ENCODE measurements at places on chromosomes 3 and 15. TPM values are rescaled to one million over a fixed set of nuclear protein-coding genes. Genes with fewer than 3 reads are reported as not detected.

Gene FANCI
- 23.1 TPM for polyA plus RNA-seq

Gene PFKFB4
- 5.3 TPM for polyA plus RNA-seq

Gene MORC1
- polyA plus RNA-seq: not detected

Gene TTBK2
- 11.7 TPM for polyA plus RNA-seq

Gene FAM107A
- 1.8 TPM for polyA plus RNA-seq

Gene RETNLB
- polyA plus RNA-seq: not detected

Gene STRIT1
- 31.2 TPM for polyA plus RNA-seq

Gene PP2D1
- polyA plus RNA-seq: 0.53 TPM

Gene GAP43
- polyA plus RNA-seq: 3.2 TPM

Gene CACNA2D2
- 5.6 TPM for polyA plus RNA-seq

Gene KIF7
- polyA plus RNA-seq: 5.5 TPM

Gene LDHAL6B
- not detected for polyA plus RNA-seq

Gene GOLGA6L7
- polyA plus RNA-seq: 0.56 TPM

Gene DAZL
- not detected for polyA plus RNA-seq

Gene UQCRC1
- polyA plus RNA-seq: 187 TPM

Gene TUSC7
- not detected for polyA plus RNA-seq

Gene RBPMS2
- 5.6 TPM for polyA plus RNA-seq

Gene SAMD7
- not detected for polyA plus RNA-seq

Gene CYP8B1
- not detected for polyA plus RNA-seq

Gene CCR9
- 0.11 TPM for polyA plus RNA-seq

Gene VIPR1
- 2.3 TPM for polyA plus RNA-seq

Gene CLDN16
- 0.22 TPM for polyA plus RNA-seq

Gene LRRC2
- polyA plus RNA-seq: 5.3 TPM

Gene SPTBN5
- polyA plus RNA-seq: 2.2 TPM

Gene MESP2
- 0.27 TPM for polyA plus RNA-seq

Gene RYR3
- polyA plus RNA-seq: 27.1 TPM

Gene FAN1
- polyA plus RNA-seq: 30.8 TPM

Gene SPSB4
- 18.3 TPM for polyA plus RNA-seq

Gene MUSTN1
- polyA plus RNA-seq: 86.2 TPM

All from muscle of back (tissue), 13 donors.